ENCODE measurements at places on chromosomes 16 and 17.

GRCh38 chr16:19588661-19589060 lies 33.2 kb downstream of the VPS35L start:
- no peak for DNase-seq
- no peak overlapping the region for H3K27ac ChIP-seq
- H3K27me3 ChIP-seq, result no peaks in the 10 kb centered on the region
- peaks cover 6% of the 10 kb centered on the region for H3K36me3 ChIP-seq
- no peak overlapping the region for H3K4me3 ChIP-seq

DNA sequence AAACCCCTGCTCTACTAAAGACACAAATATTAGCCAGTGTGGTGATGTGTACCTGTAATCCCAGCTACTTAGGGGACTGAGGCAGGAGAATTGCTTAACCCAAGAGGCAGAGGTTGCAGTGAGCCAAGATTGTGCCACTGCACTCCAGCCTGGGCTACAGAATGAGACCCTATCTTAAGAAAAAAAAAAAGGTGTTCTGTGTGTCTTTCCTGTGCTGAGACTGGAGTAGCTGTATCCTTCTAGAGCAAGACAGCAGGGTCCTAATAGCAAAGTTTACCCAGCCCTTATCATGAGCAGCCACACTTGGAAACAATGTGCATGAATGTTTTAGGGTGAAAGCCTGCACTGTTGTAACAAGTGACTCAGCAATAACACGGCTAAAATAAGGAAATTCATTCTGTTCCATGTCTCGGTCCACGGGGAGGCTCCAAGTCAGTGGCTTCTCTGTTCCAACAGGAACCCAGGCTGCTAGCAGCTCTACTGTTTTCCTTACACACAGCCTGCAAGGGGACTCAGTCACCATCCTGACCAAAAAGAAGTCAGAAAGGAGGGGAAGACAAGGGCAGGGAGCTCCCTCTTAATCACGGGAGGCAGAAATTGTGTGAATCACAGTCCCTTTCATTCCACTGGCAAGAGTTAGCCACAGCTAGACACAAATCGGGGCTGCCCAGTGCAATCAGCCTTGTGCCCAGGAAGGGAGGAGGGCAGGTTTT lies 7.1 kb upstream of the SLC5A11 start:
- no peak for DNase-seq
- no peaks in the 10 kb centered on the region for H3K27me3 ChIP-seq
- H3K4me1 ChIP-seq, result peaks cover 10% of the 10 kb centered on the region

DNA sequence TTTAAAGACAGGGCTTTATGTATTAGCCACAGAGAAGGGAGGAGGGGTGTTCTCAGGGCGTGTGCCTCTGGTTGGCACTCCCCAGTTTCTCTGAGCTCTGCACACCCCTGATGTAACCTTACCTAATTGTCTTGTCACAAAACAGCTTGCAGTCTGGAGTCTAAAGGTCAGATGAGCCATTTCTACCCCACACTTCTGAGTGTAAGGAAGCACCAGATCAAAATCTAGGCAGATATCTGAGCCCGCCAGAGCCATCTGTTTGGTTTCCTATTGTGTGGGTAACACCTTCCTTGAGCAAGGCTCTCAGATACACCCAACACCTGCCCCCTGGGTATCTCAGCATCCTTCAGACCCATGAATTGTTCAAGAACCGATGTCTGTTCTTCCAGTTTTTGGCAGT lies 15.5 kb downstream of the CDH1 start:
- H3K27ac ChIP-seq, result no peak overlapping the region
- no peak overlapping the region for H3K4me3 ChIP-seq
- DNase-seq, result no peak

DNA sequence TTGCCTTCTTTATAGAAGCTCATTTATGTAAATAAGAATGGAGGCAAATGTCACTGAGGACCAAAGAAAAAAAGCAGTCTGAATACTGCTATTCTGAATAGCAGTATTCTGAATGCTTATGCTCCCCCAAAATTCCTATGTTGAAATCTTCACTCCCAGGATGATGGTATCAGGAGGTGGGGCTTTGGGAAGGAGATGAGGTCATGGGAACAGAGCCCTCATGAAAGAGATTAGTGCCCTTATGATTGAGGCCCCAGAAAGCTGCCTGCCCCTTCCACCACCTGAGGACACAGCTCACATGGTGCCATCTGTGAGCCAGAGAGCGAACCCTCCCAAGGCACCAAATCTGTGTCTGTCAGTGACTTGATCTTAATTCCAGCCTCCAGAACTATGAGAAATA lies 28.8 kb downstream of the HEATR6 start:
- no peak overlapping the region for H3K27ac ChIP-seq
- no peak for DNase-seq
- H3K27me3 ChIP-seq, result no peaks in the 10 kb centered on the region
- H3K4me3 ChIP-seq, result no peak overlapping the region
- H3K4me1 ChIP-seq, result no peaks in the 10 kb centered on the region
- peaks cover 20% of the 10 kb centered on the region for H3K36me3 ChIP-seq

DNA sequence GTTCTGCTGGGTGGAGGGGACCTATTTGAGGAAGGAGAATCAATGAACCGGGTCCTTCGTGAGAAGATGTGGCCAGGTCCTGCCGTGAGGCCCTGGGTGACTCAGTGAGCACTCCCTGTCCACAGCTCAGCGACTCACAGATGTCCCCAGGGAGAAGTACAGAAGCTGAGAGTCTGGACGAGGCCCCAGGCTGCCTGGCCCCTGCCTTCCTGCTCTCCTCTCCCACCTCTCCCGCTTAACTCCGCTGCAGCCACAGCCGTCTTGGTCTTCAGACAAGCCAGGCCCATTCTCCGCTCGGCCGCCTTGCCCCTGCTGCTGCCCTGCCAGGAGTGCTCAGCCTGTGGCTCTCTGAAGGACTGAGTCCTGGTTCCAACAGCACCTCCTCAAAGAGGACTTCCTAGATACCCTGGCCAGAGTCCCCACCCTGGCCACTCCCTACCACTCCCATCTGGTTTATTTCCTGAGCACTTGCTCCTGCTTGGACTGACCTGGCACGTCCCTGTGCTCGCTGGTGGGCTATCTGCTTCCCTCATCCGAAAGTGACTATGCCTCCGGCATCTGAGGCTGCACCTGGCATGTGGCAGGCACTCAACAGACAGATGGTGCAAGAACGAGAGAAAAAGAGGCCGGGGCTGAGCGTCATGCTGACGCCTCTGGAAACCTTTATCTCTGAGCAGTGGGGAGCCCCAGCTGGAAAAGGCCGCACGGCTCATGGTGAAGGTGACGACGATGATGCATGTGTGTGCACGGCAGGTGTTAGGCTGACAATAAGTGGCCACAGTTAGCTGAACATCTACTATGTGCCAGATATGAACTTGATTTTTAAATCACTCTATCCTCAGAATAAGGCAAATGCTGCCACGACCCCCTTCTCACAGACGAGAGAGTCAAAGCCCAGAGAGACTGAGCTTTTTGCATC lies 9.2 kb upstream of the TNFRSF13B start:
- H3K36me3 ChIP-seq, result no peaks in the 10 kb centered on the region
- no peak overlapping the region for H3K4me3 ChIP-seq
- DNase-seq, result no peak
- no peaks in the 10 kb centered on the region for H3K4me1 ChIP-seq
- no peak overlapping the region for H3K27ac ChIP-seq

Data from neural crest cell (in vitro differentiated cells).